ENCODE measurements at places on chromosomes 13 and 19. TPM values are rescaled to one million over a fixed set of nuclear protein-coding genes. Genes with fewer than 3 reads are reported as not detected.

DNA sequence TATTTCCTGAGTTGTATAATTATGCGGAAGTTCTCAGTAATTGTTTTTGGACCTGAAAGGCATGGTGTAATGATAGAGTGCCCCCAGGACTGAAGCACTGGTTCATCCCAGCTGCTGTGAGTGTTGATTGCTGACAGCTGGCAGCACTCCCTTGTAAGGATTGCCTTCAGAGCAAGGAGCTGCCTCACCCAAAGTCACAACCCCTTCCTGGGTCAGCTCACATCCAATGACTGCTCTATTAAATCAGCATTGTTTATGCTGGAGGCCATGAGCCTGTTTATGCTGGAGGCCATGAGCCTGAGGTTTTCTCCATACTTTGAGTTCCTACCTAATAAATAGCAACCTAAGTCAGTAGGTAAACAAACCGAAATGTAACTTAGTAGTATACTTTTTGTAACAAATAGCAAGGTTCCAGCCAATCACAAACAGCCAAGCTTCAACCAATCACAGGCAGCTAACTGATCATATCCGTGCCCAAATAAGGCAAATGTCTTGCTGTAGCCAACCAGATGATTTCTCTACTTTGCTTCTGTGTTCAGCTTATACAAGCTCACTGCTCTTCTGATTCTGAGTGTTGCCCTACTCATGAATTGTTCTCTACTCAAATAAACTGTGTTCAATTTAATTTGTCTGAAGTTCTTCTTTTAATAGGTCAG lies 11.7 kb upstream of the SPACA6 start:
- DNase-seq, result no peak
- no peaks in the 10 kb centered on the region for H3K4me1 ChIP-seq
- no peak overlapping the region for H3K27ac ChIP-seq
- H3K36me3 ChIP-seq, result no peaks in the 10 kb centered on the region

C19orf73 gene
- total RNA-seq, result 1.2 TPM

- H3K4me3 ChIP-seq, result no peak overlapping the region
- no peaks in the 10 kb centered on the region for H3K36me3 ChIP-seq
- no peaks in the 10 kb centered on the region for H3K4me1 ChIP-seq
- H3K27ac ChIP-seq, result no peak overlapping the region
- H3K27me3 ChIP-seq, result no peaks in the 10 kb centered on the region
- DNase-seq, result no peak
These were observed 226.2 kb downstream of the GGACT start for GRCh38 chr13:100362371-100362770.

SHANK1 gene
- 3.9 TPM for total RNA-seq

DNA sequence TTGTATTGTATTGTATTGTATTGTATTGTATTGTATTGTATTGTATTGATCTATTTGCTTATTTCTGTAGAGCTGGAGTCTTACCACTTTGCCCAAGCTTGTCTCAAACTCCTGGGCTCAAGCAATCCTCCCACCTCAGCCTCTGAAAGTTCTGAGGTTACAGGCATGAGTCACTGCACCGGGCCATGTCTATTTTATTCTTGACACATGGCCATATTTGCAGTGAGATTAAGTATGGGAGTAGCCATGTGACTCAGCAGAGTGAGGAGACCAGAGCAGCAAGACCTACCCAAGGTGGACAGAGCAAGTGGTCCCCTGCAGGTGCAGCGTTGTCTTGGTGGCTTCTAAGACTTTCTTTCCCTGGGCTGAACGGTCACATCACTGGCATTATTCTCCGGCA lies 49.1 kb upstream of the UBAC2 start:
- H3K4me1 ChIP-seq, result no peaks in the 10 kb centered on the region
- H3K4me3 ChIP-seq, result no peak overlapping the region
- no peak overlapping the region for H3K27ac ChIP-seq
- no peak for DNase-seq
- no peaks in the 10 kb centered on the region for H3K36me3 ChIP-seq

METTL21C gene
- total RNA-seq, result not detected

DNA sequence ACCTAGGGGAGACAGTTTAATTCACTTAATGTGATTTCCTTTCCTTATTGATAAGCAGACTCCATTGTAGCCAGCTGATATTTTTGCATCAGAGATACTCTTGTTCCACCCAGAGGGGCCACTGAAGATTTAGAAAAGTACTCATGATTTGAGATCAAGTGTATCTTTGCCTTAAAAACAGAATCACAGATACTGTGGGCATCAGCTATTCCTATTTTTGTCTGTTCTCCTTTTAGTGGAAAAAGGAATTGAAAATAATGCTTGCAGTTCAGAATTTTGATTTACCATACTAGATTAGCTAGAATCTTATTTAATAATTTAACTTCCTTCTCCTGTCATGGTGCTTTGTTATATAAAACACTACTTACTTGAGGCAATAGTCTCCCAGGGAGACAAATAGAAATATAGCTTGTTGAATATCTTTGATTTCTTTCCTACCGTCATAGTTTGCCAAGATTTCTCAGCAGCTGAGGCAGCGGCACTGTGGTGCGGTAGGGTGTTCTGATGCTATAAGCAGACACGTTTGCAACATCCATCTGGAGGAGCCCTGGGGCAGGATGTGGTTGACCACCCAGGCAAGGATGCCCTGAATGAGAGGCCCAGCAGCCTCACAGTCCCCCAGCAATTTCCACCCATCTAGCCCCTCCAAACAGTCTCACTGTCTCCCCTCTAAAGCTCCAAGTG lies 47.0 kb upstream of the RAP2A start:
- no peaks in the 10 kb centered on the region for H3K36me3 ChIP-seq
- H3K4me3 ChIP-seq, result no peak overlapping the region
- no peak for DNase-seq
- no peaks in the 10 kb centered on the region for H3K27me3 ChIP-seq
- H3K4me1 ChIP-seq, result no peaks in the 10 kb centered on the region

- H3K36me3 ChIP-seq, result no peaks in the 10 kb centered on the region
- DNase-seq, result peak; percentile 98
- H3K4me1 ChIP-seq, result peaks cover 12% of the 10 kb centered on the region
- H3K27me3 ChIP-seq, result peaks cover 5% of the 10 kb centered on the region
- H3K27ac ChIP-seq, result peak overlapping the region; percentile 64
- H3K4me3 ChIP-seq, result peak overlapping the region; percentile 38
These were observed 20.0 kb upstream of the ERCC1 start for GRCh38 chr19:45443462-45444317.

PGLYRP2 gene
- not detected for total RNA-seq

DNA sequence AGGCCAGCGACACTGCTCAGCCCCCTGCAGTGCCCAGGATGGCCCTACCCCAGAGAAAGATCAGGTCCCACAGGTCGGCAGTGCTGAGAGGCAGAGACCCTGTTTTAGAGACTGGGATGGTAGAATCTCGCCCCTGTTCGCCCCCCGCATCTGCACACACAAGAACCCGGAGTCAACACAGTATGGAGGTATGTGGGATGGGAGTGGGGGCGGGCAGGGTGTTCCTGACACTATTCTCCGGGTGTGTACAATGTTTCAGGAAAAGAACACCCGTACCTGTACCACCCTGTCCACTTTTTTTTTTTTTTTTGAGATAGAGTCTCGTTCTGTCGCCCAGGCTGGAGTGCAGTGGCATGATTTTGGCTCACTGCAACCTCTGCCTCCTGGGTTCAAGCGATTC lies 19.3 kb downstream of the PIP5K1C start:
- no peak for DNase-seq
- H3K36me3 ChIP-seq, result no peaks in the 10 kb centered on the region

DNA sequence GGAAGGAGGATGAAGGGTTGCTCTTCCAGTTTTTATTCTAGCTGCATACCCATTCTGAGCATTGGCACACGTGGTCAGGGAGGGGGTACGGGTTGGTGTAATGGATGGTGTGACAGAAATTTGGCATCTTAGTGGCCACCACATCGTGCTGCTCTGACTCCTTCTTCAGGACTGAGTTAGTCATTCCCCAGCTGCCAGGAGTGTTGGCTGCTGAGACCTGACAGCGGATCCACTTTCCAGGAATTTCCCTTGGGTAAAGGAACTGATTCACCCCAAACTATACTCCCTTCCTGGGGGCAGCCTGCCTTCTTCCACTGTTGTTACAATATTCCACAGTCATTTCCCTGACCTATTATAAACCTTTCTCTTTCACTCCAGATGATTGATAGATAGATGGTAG lies 595.5 kb upstream of the KLHL1 start:
- H3K36me3 ChIP-seq, result no peaks in the 10 kb centered on the region
- DNase-seq, result no peak
- no peak overlapping the region for H3K27ac ChIP-seq
- H3K27me3 ChIP-seq, result no peaks in the 10 kb centered on the region

C19orf33 gene
- total RNA-seq, result 4.4 TPM

DNA sequence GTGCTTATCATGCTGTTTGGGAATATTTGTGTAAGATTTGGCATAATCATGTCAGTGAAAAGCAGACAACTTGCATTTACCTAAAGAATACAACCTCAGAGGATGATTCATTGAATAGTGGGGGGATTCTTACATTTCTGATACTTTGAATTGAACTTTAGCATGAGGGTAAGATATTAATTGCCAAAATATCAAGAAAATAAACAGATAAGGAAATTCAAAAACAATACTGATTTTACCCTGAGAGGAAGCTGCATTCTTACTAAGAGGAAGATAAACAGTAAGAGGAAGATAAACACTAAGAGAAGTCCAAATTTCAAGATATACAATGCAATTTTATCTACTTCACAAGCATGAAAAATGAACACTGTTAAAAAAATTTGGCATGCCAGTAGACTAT lies 2564.3 kb upstream of the PCDH20 start:
- DNase-seq, result no peak
- H3K27ac ChIP-seq, result no peak overlapping the region
- no peaks in the 10 kb centered on the region for H3K4me1 ChIP-seq
- no peaks in the 10 kb centered on the region for H3K36me3 ChIP-seq
- H3K27me3 ChIP-seq, result no peaks in the 10 kb centered on the region
- H3K4me3 ChIP-seq, result no peak overlapping the region

DNA sequence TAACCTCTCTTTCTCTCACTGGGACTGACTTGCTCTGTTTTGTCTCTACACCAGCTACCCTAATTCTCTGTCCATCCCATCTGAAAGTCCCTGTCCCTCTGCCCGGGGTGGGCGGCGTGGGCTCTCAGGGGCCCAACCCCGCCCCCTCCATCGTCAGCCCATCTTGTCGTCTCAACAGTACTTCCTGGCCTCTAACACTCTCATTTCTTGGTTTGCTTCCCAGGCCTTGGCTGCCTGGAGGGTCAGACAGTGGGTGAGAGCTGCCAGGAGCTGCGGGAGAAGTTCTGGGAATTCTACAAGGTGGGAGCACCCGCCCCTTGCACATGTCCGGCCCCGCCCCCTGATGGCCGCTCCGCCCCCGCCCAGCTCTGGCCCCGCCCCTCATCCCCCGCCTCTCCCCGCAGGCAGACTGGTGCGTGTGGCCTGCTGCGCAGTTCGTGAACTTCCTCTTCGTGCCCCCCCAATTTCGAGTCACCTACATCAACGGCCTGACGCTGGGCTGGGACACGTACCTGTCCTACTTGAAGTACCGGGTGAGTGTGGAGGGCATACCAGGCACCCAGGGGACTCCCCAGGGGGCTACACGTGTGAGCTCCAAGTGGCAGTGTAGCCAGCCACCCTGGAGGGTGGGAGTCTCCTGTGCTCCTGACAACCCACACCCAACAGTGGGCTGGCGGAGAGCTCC lies 1.7 kb downstream of the MPV17L2 start:
- no peak overlapping the region for H3K27ac ChIP-seq
- peak; percentile 76 for DNase-seq
- peaks cover 26% of the 10 kb centered on the region for H3K36me3 ChIP-seq
- H3K27me3 ChIP-seq, result no peaks in the 10 kb centered on the region

IZUMO2 gene
- total RNA-seq, result 0.94 TPM

DNA sequence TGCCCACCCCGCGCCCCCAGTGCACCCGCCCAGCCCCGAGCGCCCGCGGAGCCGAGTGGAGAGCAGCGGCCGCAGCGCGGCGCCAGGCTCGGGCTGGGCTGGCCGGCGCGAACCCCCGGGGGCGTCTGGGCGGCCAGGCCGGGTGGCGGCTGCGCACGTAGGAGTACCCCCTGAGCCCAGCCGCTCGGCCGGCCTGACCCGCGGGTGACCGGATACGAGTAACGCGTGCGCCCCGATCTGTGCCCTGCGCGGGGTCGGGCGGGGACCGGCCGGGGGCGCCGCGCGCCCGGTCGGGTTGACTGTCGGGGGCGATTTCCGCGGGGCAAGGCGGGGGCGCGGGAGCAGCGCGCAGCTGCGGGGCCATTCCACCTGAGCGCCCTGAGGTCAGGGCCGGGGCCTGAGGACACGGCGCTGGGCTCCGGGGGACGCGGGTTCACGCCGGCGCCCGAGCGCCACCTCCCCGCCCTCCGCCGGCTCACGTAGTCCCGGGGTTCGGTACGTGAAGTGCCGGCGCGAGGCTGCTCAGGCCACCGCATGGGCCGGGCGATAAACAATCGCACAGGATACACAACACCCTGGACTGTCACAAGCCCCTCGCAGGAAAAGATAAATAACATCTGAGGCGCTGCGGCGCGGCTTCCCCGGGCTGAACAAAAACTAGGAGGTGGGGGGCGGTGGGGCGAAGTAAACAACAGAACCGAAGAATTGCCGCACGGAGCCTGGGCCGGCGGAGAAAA lies 37.6 kb upstream of the FLT1 start:
- H3K36me3 ChIP-seq, result no peaks in the 10 kb centered on the region
- H3K4me3 ChIP-seq, result peak overlapping the region; percentile 50
- H3K27ac ChIP-seq, result no peak overlapping the region
- H3K27me3 ChIP-seq, result no peaks in the 10 kb centered on the region
- DNase-seq, result no peak
- H3K4me1 ChIP-seq, result peaks cover 18% of the 10 kb centered on the region

DNA sequence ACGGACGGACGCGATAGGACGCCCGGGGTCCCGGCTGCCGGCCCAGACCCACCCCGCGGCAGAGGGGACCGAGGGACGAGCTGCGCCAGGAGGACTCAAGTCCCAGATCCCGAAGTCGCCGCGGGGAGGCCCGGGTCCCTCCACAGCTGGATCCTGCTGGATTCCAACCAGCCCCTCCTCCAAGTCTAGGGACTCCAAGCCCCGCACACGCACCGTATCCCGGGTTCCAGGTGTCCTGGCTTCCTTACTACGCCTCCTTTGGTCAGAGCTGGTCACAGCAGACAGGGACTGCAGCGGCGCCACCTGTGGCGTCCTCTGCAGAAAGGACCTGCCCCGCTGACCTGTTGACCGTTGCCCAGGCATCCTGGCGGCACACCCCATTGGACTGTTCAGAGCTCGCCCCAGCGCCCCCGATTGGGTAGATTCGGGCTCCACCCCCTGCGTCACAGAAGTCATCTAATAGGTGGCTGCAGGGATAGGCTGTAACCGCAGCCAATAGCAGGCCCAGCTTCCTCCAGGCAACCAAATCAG lies 29.0 kb upstream of the ZNF709 start:
- H3K4me1 ChIP-seq, result no peaks in the 10 kb centered on the region
- H3K36me3 ChIP-seq, result no peaks in the 10 kb centered on the region
- no peak overlapping the region for H3K27ac ChIP-seq
- no peak for DNase-seq

DNA sequence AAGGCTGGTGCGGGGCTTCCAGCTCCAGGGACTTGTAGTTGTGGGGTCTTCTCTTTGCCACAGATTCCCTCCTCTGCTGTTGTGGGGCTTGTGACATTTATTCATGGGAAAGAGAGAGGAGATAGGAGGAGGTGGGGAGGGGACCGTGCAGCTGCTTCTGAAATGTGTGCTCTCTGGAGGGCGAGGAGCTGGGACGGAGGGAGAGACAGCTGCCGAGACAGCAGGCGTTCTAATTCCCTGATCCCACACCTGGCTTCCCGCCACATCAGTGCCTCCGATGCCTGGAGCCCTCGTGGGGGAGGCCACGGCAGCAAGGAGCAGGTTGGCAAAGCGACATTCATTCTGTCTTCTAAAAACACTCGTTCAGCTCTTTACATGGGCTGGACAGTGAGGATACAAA lies 164.4 kb downstream of the USP12 start:
- peak overlapping the region; percentile 58 for H3K4me3 ChIP-seq
- no peak for DNase-seq
- H3K4me1 ChIP-seq, result no peaks in the 10 kb centered on the region
- no peaks in the 10 kb centered on the region for H3K27me3 ChIP-seq
- no peaks in the 10 kb centered on the region for H3K36me3 ChIP-seq

Data from H1 (cell line).